Activated CD4-positive, alpha-beta T cell treated with anti-CD3 and anti-CD28 coated beads for 24 hours (primary cell): ENCODE measurements at places on chromosomes 12 and 14.

GRCh38 chr14:86013641-86014040 is 483.7 kb downstream of the FLRT2 start:
- DNase-seq = no peak

GRCh38 chr14:67240168-67240932 is 885 bp upstream of the PALS1 start:
- DNase-seq = no peak

- DNase-seq = no peak
Observed at GRCh38 chr12:93373961-93374656, 3.6 kb upstream of the NUDT4 start.

- no peak for DNase-seq
Observed at GRCh38 chr12:66438601-66439000, 136.3 kb downstream of the HELB start.

- DNase-seq = no peak
Observed at GRCh38 chr14:76086636-76087035, 65.1 kb upstream of the GPATCH2L start.

GRCh38 chr14:92652413-92653151 is 95.8 kb downstream of the LGMN start:
- no peak for DNase-seq

- DNase-seq = no peak
Observed at GRCh38 chr14:106218174-106218573, 691.8 kb downstream of the TMEM121 start.

DNA sequence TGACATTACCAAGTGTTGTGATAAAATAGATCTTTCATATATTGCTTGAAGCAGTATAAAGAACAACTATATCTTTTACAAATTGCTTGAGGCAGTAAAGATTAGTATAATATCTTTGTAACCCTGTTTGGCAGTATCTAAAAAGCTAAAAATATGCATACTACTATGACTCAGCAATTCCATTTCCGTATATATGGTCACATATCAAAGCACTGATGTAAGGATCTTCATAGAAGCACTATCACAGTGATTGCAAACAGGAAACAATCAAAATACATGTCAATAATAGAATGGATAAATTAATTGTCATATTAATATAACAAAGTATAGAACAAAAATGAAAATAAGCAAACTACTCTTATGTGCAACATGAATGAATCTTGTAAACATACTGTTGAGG is 158.4 kb upstream of the IGF1 start:
- DNase-seq = no peak

- no peak for DNase-seq
Observed at GRCh38 chr12:125121106-125121505, 55.9 kb downstream of the AACS start.

DNA sequence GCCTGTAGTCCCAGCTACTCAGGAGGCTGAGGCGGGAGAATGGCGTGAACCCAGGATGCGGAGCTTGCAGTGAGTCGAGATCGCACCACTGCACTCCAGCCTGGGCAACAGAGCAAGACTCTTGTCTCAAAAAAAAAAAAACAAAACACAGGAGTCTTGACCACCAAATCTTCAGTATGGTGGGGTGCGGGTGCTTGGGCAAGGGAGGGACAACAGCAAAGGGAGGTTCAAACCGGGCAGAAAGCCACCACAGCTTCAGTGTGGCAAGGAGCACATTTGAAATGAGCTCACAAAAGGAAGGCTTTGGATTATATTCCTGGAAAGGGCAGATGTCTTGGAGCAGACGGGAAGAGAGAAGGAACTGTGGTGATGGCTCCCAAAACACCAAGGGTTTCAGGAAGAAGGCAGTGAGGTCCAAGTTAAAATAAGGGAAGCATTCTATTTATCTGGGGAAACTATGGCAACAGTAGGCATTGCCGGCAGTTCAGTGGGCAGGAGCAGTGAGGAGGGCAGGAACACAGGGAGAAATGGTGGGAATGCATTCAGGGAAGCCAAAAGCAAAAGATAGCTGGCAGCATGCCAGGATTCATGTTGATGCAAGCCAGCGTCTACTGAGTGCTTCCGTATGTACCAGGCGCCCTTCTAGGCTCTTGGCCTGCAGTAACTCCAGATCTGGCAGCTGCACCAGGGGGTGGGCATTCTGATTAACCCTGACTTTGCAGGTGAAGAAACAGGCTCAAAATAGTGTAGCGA is 51.0 kb upstream of the SRSF5 start:
- DNase-seq = no peak

- DNase-seq = no peak
Observed at GRCh38 chr12:124655698-124656516, 88.5 kb upstream of the NCOR2 start.

- no peak for DNase-seq
Observed at GRCh38 chr12:130131025-130131424, 31.2 kb upstream of the FZD10 start.

DNA sequence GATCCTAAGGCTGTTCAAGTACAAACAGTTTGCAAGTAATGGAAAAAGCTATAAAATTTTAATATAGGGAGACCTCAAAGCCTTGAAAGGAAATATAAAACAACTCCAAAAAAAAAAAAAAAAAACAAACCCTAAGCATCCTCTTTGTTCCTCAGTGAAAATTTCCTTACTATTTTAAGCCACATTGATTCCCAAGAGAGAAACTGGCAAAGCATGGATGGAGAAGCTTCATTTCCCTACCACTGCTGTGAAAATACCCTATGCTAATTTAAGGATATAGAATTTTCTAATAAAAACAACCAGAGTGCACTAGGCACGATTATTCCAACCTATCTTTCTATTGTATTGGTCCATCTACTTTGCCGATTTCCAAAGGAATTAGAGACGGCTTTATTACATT is 283.1 kb downstream of the CACNA1C start:
- DNase-seq = no peak

DNA sequence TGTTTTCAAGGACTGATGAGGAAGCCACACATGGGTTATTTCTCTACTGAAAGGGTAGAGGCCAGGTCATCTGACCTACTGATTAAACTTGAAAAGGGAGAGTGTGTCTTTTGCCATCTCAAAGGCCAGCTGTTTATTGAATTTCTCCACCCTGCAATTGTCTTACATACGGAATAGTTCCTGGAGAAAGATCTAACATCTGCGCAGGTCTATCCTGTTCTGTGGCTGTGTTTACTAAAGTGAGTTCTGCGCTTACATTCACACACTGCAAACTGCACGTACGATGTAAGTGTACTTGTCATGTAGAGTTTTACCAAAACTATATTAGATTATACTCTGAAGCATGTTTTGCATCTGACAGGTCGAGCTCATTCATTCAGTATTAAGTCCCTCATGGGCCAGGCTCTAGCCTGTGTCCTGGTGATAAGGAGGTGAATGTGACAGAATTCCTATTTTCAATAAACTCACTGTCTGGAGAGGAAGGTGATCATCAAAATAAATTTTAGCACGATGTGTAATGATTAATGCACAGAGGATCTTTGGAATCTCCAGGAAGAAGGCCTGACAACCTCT is 96.6 kb downstream of the PRKCH start:
- DNase-seq = no peak

DNA sequence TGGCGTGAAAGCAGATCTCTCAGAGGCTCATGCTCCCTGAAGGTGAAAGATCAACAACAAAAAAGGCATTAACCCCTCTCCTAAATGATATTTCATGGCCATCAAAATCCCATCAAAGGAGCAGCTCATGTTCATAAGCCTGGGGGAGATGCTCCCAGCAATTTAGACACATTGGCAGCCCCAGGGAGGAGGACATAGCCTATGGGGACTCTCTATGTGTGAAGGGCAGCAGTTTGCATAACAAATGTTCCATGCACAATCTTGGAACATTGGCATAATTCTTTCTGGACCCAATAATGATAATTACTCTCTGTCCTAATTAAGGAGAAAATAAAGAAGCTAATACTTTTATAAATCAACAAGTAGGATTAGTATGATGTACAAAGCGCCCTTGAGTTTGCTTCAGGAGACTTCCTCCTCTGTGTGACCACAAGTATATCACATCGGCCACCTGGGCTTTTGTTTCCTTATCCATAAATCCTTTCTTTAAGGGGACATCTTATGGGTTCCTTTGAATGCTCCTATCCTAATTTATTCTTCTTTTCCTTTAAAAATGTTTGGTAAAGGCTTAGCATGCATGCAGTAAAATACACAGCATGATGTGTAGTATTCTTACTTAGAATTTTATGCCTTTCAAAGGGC is 161.9 kb upstream of the PLEKHG7 start:
- no peak for DNase-seq

GRCh38 chr14:101072945-101073597 is 169.5 kb upstream of the RTL1 start:
- DNase-seq = no peak

- DNase-seq = no peak
Observed at GRCh38 chr12:44224399-44225148, 388.7 kb downstream of the TMEM117 start.

- DNase-seq = no peak
Observed at GRCh38 chr12:24600996-24601395, 347.9 kb downstream of the BCAT1 start.

DNA sequence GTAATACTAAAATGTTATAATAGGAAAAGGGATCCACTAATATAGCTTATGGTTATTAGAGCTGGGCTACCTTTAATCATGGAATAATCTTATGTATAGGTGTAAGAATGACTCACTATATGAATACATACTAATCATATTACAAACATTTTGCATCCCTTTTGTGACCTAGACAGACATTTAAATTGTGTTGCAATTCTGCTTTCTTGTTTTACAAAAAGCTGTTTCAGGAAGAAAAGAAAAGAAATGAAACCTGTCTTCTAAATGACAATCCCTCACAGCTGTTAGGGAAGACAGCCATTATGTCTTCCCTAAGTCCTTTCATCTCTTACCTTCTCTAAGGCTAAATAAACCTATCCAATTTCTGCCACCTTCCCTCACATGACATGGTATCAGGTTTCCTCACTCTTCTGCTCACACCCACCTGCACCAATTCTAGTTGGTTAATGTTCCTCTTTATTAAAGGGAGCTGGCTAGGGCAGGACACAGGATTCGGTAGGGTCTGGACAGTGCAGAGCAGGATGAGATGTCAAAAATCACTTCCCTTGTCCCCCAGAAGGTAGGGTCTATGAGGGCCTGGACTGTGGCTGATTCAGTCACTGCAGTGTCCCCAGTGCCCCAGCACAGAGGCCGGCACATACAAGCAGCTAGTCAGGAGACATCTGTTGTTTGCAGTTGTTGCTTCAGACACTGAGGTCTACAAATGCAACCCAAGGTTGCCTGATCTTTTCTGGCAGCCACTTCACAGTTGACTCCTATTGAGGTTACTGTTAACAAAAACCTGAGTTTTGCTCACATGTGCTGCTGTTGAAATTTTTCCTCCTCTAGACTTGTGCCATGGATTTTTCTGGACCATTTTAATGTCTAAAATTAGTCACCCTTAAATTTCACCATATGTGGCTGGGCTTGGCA is 3.7 kb downstream of the DHRS7 start:
- no peak for DNase-seq

GRCh38 chr12:34402228-34402898 is 380.1 kb downstream of the ALG10 start:
- no peak for DNase-seq

- no peak for DNase-seq
Observed at GRCh38 chr12:120497524-120498150, 1.7 kb downstream of the DYNLL1 start.

DNA sequence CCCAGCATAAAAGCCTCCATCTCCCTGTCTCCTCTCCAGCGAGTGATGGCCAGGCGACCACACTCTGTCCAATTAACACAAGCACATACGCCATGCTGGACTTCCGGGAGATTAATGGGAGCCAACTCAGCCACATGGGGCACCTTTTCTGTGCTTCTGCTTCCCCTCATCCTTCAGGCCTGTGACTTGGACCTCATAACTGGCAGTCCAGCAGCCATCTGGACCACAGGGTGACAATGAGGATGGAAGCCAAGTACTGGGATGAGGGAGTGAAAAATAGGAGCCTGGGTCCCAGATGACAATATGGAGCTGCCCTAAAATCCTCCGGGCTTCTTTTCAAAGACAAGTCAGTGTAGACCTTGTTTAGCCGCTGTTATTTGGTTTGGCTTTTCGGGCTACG is 12.8 kb downstream of the MAP3K9 start:
- no peak for DNase-seq
